Epithelial cell of esophagus (primary cell): ENCODE measurements at places on chromosomes 6 and 20.
A peak's percentile ranks its signal among the peaks of the same experiment; 100 is the strongest.

DNA sequence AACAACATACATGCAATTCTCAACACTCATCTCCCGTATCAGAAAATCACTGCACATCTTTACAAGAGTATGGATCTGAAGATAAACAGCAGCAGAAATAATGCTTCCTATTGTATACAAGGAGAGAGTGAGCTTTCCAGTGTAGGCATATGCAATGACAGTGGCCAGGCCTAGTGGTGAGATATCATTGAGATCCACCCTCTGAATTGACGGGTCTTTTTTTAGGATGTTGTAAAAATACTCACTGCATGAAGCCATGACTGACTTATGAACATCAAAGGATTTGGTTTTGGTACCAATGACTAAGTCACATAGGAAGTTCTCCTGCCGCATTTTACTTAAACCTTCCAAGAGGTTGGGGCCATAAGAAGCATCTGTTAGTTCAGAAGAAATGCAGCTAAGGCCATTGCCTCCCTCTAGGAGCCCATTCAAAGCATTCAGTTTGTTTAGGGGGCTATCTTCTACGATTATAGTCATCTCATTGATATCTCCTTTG lies 10.8 kb downstream of the KLHL31 start:
- DNase-seq = no peak

DNA sequence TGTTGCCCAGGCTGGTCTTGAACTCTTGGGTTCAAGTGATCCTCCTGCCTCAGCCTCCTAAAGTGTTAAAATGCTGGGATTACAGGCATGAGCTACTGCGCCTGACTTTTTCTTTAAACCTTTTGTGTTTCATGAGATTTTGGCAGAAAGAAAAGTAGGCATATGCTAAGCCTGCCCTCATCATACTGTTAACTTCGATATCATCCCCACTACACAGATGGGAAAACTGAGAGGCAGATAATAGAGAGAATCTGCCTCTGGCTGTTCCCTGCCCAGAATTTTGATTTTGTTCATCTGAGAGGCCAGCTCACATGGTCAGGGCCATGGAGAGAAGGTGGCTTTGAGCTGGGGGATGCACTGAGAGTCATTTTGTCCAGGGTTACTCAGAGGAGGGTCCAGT lies 7.5 kb downstream of the PABPC1L start:
- DNase-seq = no peak

- DNase-seq = no peak
Observed at GRCh38 chr20:31717478-31718201, 5.0 kb downstream of the BCL2L1 start.

DNA sequence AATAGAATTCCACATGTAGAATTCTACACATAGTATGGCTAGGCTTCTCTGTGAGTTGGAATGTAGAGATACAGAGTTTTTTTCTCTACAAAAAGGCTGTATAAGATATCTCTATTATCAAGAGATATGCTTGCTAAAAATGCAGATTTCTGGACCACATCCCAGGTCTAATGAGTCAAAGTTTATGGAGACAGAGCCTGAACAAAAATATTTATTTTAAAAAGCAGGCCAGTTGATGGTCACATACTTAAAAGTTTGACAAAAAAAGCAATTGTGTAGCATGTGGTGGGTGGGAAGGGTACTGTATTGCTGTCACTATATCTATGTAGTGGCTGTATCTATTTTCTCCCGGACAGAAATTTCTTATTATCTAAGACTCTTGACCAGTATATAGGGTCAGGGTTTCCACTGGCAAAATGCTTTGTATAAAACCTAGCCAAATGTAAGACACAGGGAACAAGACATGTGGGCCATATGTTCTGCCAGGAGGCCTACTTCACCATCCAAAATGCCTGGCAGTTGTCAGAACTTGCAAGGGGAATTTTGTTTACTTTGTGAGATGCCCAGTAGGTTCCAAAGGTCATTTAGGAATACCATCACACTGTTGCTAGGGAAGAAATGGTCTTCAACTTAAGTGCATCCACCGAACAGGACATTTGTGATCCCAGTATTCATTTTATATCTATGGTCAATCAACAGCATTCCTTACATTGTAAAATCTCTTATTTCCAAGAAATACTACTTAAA lies 60.6 kb downstream of the SHPRH start:
- DNase-seq = no peak

DNA sequence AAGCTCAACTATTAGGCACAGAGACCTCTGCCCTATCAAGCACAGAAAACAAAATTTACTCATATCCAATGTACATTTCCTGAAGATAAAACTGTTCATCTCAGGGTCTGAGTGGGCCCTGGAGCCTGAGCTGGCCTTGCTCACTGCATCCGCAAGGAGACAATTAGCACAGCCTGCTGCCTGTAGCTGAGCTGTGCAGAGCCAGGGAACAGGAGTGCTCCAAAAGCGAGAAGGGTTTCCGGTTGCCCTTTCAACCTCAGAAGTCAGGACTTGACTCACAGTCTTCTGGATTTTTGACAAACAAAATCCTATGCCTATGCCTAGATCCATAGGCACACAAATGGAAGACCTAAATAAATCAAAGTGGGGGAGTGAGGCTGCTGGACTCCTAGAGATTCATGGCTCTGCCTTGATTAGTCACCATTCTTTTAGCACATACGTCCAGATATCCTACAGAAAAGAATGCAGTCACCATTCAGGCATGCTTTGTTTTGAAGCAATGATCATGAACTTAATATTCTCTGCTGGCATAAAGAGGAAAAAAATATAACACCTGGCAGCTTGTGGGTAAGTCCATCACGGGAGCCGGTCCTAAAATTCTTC lies 73.5 kb downstream of the BFSP1 start:
- DNase-seq = peak; percentile 42

DNA sequence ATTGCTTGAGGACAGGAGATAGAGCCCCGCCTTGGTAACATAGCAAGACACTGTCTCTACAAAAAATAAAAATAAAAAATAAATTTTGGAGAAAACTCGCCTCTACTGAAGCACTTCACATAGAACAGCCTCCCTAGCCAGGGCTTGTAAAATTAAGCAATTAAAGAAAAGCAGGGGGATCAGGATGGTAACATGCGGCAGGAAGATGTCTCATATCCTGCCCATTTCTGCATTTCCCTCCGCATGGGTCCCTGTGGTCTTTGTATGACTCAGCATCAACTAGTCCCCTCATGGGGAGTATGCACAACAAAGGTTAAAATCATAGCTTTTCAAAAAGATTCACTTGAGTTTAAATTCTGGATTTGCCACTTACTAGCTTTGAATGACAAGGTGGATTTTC lies 379.0 kb downstream of the EPHA7 start:
- no peak for DNase-seq
